ENCODE measurements at places on chromosomes 4 and X.

GRCh38 chr4:130659320-130659719 lies 1563.4 kb downstream of the C4orf33 start:
- no peak for DNase-seq

- DNase-seq: no peak
Measured at GRCh38 chr4:157957905-157958304, 214.9 kb downstream of the GASK1B start.

DNA sequence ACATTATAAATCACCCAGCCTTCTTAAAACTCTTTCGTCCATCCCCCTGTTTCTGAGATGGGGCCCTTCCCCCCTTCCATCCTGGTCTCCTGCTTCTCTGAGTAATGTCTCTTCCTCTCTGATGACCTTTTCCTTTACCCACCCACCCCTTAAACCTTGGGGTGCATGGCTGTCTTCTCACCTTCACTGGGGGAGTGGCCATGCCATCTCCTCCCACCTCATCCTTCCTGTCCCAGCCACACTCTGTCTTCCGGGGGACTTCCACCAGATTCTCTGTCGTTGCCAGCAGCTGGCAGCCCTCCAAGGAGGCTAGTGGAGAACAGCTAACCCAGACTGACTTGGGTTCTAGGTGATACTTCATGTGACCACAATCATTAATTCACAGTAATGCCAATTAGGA lies 83.2 kb upstream of the SCML1 start:
- DNase-seq: peak; percentile 53

DNA sequence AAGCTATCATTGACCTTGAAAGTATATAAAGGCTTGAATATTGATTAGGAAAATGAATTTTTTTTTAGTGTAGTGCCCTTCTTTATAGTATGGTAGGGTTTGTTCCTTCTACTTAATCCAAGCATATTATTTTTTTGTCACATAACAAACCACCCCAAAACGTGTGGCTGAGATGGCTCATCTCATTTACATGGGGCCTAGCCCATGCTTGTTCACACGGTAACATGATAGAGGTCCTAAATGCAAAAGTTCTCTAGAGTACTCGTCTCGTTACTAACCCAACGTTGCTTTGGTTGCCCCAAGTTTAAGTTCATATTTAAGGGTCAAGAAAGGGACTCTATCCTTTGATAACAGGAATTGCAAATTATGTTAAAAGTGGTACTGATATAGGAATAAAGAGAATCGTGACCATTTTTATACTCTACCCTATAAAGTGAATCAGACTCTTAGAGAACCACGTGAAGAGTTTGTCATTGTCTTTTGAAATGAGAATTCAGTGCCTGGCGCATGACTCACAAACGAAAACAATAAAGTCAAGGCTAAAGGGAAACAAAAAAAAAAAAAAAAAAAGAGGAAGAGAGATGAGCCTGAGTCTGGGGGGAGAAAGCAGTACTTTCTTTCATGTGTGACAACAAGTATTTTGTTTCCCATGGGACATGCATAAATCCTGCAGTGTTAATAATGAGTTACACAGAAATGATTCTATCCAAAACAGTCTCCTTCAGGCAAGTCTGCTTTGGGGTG lies 402.8 kb upstream of the NWD2 start:
- no peak for DNase-seq

- DNase-seq: no peak
Measured at GRCh38 chr4:82705169-82705927, 93.2 kb downstream of the SCD5 start.

GRCh38 chrX:41481264-41482109 lies 34.3 kb downstream of the NYX start:
- peak; percentile 29 for DNase-seq

- DNase-seq: peak; percentile 31
Measured at GRCh38 chr4:86977621-86978184, 42.9 kb downstream of the AFF1 start.

- no peak for DNase-seq
Measured at GRCh38 chrX:133435544-133436124, 20.3 kb upstream of the GPC4 start.

- DNase-seq: no peak
Measured at GRCh38 chr4:167779280-167779679, 313.1 kb upstream of the ANXA10 start.

DNA sequence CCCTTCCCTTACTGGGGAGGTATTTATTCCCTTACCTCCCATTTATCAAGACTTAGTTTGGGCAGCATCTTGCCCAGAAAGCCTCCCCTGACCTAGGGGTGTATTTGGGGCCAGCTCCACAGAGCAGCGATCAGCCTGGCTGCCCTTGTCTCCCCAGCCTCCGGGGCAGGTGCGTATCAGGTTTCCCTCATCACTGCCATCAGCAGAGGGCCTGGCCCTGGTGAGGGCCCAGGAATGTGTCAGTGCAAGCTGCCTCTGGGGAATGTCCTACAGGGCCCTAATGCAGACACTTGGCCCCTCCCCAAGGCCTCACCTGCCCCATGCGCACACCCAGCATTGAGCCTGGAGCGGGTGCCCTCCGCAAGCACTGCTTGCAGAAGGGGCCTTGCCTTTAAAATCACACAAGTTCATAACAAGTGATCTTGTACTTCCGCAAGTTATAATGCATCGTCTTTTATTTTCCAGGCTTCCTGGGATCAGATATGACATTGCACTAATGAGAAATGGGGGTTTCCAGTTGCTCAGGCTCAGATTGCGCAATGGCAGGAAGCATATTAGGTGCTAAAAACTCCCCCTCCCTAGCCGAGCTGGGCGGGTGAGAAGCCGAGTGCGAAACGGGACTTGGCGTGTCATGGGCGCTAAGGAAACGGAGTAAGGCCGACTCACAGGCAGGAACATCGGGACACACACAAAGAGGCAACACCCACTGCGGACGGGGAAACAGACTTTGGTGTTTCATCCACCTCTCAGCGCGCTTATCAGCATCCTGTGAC lies 25.4 kb upstream of the AFAP1 start:
- DNase-seq: no peak

DNA sequence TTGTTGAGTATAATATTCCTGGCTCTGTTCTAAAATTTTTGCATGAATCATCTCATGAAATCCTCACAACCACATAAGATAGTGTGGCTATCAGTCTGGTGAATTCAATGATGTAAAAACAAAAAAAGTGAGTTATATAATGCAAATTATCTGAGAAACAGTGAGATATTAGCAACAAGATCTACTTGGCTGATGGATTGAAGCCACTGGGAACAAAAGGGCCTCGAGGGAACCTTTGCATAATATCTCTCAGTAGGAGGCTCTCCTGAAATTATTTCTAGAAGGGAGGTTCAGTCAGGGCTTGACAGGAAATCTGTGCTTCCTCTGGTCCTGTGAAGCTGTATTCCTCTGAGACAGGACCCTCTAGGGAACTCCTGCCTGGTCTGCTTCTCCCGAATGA lies 30.1 kb upstream of the NUP54 start:
- DNase-seq: no peak

GRCh38 chr4:56787380-56787779 lies 34.1 kb downstream of the SPINK2 start:
- no peak for DNase-seq

DNA sequence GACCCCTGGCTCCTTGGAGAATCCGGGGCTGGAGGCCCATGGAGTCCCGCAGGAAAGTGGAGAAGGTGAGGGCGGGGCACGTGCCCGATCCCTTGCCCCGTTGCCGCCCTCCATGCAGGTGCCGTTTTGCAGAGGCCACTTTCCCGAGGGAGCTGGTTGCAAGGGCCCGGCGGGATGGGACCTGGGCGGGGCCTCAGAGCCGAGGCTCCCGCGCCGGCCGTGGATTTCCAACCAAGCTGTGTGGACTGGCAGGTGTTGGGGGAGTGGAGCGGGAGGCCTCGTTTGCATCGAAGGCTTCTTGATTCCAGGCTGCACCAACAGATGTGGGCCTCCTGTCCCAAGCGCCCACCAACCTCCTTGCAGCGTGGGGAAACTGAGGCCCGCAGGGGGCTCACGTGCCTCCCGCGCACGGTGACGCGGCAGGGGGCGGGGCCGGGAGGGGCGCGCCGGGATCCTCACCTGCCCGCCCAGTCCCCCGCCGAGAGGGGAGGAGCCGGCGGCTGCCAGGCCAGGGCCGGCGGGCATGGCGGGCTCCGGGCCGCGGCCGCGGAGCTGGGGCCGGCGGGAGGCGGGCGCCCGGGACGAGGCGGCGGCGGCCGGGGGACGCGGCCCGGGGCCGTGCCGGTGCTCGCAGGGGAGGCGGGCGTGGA lies 24.9 kb downstream of the SH3BP2 start:
- peak; percentile 51 for DNase-seq

- peak; percentile 92 for DNase-seq
Measured at GRCh38 chr4:3047464-3048286, 26.7 kb downstream of the HTT-AS start.

DNA sequence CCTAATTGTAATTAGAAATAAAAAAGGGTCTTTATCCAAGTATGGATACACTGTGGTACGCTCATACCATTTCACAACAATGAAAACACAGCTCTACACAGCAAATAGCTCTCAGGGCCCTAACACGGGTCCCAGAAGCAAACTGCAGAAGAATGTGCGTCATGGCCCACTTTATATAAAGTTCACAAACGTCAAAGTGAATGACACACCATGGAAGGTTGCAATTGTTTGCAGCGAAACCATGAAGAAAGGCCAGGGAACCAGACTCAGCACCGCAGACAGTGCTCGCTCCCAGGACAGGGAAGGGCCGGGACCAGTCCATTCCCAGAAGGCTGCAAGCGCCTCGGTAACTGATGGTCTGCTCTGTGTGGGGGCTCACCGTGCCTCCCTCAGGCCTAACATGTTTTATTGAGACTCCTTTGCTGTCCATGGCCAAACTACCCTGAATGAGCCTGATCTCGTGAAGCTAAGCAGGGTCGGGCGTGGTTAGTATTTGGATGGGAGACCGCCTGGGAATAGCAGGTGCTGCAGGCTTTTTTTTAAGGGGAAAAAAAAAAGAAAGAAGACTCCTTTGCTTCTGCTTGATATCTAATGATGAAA lies 47.8 kb downstream of the ACOX3 start:
- peak; percentile 11 for DNase-seq

DNA sequence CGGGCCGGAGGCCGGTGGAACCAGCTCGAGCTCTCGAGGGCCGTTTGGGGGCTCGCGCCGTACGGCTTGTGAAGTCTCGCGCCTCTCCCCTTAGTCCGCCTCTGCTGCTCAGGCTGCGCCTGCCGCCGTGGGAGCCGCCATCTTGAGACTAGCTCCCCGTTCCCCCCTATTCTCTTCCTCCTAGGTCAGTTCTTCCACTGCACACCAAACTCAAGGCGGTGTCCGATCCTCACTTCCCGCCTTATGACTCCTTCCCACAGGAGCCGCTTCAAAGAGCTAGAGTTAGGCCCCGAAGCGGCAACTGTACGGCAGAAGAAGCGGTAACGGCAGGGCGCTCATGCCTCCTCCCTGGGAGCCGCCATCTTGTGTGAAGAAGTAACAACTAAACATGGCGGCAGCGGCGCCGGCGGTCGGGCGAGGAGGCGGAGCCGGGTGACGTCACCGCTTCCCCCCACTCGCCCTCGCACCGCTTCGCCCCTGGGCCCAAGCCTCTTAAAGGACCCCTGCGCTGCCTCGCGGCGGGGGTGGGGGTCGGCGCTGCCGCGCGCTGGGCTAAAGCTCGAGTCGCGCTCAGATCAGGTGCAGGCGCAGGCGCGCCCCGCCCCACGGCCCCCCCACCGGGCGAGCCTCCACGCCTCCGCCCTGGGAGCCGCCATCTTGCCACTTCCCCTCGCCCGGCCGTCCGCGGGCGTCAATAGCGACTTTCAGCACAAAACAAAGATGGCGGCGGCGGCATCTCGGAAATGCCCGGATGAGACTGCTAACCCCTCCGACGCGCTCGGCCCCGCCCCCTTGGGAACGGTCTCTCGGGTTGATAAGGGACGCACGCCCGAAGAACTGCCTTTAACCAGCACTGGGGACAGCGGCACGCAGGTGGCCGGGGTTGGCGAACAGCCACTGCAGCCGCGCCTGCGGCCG lies at the start of gene HCFC1:
HCFC1 (minus strand) TSS at position 369 of the 918 bp plus-strand sequence. CDS start 978 bp downstream, outside the sequence.
- peak; percentile 95 for DNase-seq

DNA sequence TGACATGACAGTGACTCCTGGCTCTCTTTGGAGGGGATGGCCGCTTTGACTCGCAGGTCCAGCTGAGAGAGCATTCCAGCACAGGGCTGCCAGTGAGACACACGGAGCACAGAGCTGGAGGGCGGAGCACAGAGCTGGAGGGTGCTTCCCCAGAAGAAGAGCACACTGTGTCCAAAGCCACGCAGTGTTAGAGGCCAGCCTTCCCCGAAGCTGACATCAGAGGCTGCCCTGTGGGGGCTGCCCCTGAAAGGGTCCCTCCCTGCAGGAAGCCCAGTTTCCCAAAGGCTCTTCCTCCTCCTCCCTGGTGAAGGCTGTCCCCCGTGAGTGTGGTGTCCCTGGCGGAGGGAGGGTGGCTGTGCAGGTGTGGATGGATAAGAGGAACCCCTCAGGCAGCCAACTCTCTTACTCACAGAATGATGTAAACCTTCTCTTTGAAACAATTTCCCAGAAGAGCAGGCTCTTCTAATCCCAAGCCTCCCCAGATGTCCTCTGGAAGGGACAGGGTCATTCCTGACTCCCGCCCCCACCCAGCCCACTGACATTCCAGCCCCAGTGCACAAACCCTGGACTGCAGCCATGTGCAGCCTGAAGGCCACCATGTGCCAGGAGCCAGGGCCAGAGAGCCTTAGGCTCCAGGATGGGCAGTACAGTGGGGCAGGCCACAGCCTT lies 53.4 kb downstream of the PSAPL1 start:
- DNase-seq: no peak

DNA sequence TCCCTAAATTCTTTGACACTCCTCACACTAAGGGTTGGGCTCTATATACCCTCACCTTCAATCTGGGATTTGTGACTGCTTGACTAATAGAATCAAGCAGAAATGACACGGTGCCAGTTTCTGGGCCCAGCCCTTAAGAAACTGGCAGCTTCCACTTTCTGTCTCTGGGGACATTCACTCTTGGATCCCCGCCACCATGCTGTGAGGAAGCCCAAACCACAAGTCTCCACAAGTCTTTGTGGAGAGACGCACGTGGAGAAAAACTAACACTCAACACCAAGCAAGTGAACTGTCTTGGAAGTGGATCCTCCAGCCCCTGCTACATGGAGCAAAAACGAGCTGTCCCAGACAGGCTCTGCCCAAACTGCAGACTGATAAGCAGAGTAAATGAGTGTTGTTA lies 1.1 kb upstream of the EDNRA start:
- no peak for DNase-seq

DNA sequence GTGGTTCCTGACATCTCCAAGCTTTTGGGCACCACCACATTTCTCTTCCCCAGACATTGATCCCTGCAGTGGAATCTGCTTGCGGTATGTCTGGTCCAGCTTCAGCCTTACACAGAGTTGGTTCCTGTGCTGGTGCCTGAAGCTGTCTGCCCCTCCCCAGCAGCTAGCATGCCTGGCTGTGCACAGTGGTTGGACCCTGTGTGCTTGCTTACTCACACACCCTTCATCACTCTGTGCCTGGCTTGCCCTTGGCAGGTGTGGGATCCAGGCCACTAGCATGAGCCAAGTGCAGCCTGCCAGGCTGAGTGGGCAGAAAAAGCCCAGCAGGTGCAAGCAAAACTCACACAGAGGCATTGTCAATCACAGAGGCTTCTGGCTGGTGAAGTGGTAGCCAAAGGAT lies 473.8 kb downstream of the ACTRT1 start:
- DNase-seq: no peak
